ENCODE measurements at places on chromosomes 7 and 10.

GRCh38 chr7:128703609-128704241, 31.6 kb downstream of the GARIN1A start:
- no peak for DNase-seq

DNA sequence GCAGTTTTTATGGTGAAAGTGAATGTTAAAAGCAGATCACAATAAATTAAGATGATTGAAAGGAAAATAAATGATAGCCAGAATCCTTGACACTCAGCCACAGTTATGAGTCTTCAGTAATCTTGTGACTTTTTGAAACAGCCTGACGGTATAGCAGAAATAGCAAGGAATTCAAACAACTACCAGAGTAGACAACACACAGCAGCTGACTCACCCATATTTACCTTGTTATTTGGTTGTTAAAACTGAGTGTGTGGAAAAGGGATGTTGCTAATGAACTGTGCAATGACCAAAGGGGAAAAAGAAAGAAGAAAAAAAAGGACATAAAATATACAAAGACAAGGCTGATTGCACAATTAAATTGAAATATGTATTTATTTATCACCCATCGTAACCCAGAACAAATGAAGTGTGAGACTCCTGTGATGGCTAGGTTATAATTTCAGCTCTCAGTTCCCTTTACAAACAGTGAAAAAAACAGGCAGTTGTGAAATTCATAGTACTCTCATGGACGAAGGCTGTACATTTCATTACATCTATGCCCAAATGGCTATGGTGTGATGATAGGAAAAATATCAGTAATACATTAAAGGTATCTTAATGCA, 1023.0 kb upstream of the SORCS1 start:
- no peak for DNase-seq

DNA sequence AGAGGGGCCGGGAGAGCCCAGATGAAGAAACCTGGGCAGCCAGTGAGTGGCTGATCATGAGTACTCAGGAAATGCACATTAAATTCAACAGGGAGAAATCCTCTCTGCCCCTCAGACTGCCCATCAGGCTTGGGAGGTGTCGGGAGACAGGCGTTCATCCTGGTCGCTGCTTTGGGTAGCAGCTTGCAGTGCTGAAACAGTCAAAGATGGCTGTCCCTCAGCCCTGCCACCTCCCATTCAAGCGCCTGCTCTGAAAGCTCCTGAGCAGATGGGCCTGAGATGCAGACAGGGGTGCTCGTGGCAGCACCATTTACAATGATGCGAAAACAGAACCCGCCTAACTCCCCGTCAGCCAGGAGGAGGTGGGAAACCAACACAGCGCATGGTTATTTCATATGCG, 3.6 kb upstream of the JAKMIP3 start:
- DNase-seq = no peak

DNA sequence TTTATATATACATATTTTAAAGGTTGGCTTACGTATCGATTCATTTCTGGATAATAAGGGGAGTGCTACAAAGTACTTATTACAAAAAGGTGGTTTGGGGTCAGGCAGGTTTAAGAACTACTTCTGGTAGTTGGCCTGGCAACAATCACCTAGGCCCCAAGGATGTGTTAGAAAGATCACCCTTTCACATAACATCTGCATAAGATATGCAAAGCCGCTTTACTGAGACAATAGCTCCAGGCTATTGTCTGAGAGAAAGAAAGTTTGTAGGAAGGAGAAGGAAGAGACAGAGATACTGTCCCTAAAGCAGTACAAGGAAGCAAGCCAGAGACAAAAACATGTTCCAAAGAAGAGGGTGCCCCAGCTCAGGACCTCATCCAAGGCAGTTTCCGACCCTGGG, 6.2 kb downstream of the PAXIP1 start:
- no peak for DNase-seq

- DNase-seq = no peak
Measured at GRCh38 chr10:12327074-12327473, 22.3 kb upstream of the CAMK1D start.

DNA sequence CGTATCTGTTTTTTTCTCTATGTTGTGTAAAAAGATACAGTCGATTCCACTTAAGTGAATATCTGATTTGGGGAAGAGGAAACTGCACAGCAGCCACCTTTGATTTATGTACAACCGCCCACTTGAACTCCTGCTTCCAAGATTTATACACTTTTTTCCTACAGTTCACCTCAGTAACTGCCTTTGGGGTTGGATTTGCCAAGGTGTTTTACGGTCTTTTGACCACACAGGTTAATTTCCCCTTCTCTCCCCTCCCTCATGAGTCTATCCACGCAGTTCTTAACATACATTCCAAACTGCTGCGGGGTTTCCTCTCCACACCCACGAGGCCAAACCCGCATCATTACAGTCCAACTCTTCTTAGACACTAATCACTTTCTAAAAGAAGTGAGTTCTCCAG, 277.0 kb downstream of the USP6NL start:
- no peak for DNase-seq

- DNase-seq = no peak
Measured at GRCh38 chr7:79307376-79307775, 146.1 kb downstream of the MAGI2 start.

GRCh38 chr7:148911626-148912025, 27.5 kb upstream of the EZH2 start:
- no peak for DNase-seq

GRCh38 chr10:58326967-58327381, 7.8 kb upstream of the UBE2D1 start:
- no peak for DNase-seq

- no peak for DNase-seq
Measured at GRCh38 chr7:84532196-84532595, 337.6 kb upstream of the SEMA3A start.

- no peak for DNase-seq
Measured at GRCh38 chr7:35355911-35356310, 102.0 kb upstream of the TBX20 start.

DNA sequence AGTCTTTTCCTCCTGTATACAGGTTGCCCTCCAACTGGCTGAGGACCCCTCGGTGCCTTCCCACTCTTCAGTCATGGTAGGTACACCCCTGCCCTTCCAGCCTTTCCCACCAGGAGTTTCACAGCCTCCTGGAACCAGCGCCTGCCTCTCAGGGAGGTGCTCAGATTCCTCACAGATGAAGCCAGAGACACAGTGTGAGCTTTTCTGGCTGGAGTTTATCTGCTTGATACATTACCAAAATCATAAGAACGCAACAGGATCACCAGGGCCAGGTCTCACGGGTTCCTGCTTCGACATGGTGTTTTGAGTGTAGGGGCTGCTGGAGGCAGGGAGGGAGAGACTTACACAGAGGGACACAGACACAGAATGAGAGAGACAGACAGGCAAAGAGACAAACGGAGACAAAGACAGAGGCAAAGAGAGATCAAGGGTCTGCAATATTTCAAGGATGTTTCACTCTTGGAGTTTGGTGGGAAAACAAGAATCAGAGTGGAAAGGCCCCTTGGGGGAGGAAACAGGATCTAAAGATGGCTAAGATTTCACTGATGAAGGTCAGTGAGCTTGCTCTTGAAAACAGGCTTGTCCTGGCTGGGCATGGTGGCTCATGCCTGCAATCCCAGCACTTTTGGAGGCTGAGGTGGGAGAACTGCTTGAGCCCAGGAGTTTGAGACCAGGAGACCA, 6.5 kb upstream of the INMT start:
- DNase-seq = no peak

GRCh38 chr7:40541336-40541735, 406.5 kb downstream of the SUGCT start:
- no peak for DNase-seq

DNA sequence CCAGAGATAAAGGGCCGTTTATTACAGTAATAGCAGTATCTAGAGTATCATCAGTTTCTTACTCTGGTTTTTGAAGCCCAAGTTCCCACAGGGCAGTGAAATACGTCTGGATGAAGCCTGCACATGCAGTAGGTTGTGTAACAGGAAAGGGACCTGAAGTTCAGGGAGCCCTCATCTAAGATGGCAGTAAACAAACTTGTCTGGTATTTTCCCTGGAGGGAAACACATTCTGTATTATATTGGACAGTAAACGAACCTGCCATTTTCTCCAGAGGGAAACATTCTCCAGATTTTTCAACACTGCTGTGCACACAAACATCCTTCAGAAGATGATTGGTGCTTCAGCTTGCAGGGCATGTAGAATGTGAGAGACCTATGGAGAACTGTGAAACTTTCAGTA, 189.9 kb downstream of the TFEC start:
- no peak for DNase-seq

- DNase-seq = no peak
Measured at GRCh38 chr7:151631570-151631952, 111.9 kb upstream of the RHEB start.

- no peak for DNase-seq
Measured at GRCh38 chr10:35922876-35923600, 280.9 kb upstream of the FZD8 start.

DNA sequence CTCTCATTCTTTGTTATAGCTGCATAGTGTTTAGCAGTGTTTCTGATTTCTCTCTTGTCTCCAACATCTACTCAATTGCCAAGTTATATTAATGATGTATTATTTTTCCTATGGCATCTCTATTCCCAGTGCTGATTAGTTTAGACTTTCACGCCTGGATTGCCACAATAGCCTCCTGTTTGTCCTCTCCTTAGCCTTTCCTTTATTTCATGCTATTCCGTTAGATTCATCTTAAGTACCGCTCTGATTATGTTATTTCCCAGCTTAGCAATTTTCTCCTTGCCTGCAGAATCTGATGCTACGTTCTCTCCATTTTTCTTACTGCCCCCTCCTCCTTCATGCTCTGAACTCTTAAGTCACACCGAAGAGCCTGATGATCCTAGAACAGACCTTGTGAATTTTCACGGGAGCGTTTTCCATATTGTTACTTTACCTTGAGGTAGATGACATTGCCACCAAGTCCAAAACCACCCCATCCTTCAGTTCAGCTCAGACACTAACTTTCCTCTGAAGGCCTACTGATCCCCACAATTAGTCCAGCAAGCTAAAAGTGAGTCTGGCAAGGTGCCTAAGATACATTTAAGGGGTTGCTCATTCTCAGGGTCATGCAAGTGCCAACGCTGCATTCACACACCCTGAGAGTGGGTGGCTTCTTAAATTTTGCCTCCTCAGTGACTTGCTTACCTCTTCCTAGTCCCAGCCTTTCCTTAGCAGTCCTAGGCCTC, 6.6 kb upstream of the NRF1 start:
- DNase-seq = no peak

GRCh38 chr7:129719980-129720732, 108.6 kb downstream of the NRF1 start:
- no peak for DNase-seq

DNA sequence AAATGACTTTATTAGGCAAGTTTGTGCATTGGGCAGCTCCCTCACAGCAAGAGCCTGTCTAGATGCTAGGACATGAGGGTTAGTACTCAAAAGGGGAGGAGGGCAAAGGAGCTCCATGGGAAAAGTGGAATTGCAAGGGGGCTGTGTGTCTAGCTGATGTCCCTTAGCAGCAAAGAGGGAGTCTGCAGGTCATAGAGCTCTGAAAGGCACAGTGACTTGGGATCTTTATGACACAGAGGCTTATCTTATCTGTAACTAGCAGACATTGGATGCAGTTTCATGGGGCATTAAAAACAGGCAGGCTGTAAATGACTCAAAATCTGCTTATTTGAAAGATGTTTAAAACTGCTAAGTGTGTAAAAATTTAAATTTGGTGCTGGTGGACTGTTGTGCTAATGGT, 556.2 kb upstream of the FZD8 start:
- DNase-seq = no peak

- DNase-seq = no peak
Measured at GRCh38 chr10:79422178-79422892, 23.1 kb downstream of the ZCCHC24 start.

DNA sequence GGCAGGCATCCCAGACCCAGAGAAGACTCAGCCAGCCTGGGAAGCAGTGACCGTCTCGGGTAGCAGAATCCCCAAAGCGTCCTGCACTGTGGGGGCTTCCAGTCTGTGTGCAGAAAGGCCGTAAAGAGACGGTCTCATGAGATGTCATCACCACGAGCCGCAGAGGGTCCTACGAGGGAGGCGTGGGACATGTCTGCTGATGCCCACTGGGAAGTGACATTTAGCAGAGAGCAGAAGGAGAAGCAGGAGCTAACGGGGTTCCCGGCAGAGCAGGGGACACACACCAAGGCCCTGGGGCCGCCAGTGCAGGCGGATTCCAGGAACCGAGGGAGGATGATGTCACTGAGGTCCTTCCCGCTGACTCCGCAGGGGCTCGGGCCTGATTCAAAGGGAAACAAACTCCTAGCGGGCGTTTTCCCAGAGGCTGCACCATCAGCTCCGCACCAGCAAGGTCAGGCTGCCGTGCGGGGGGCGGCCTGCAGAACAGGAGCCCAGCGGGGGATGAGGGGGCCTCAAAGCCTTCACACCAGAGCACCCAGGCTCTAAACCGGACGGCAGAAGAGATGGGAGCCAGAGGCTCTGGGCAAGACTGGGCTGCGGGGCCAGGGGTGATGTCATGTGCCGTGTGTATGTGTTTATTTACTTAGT, 85.4 kb upstream of the PDGFA start:
- no peak for DNase-seq

GRCh38 chr10:84876116-84876999, 548.0 kb downstream of the CCSER2 start:
- DNase-seq = no peak

DNA sequence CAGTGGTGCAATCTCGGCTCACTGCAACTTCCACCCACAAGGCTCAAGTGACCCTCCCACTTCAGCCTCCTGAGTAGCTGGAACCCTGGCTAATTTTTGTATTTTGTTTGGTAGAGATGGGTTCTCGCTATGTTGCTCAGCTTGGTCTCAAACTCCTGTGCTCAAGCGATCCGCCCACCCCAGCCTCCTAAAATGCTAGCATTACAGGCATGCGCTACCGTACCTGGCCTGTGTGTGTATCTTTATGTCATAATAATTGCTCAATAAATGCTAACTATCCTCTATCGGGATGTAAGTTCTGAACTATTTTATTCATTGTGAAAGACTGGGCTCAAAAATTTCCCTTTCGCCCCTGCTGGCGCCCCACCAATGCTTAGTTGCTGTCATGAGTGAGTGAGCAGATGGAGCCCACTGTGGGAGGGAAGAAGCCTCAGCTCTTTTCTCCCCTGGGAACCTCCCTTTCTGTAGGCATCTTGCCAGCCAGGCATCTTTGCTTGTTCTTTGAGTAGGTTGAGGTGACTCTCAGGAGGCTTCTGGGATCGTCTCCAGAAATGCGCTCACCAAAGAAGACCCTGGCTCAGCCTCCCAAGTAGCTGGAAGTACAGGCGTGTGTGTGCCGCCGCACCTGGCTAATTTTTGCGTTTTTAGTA, 38.3 kb downstream of the CAMK1D start:
- no peak for DNase-seq

All from neural crest cell (in vitro differentiated cells).